ENCODE measurements at places on chromosomes 11 and 22.

DNA sequence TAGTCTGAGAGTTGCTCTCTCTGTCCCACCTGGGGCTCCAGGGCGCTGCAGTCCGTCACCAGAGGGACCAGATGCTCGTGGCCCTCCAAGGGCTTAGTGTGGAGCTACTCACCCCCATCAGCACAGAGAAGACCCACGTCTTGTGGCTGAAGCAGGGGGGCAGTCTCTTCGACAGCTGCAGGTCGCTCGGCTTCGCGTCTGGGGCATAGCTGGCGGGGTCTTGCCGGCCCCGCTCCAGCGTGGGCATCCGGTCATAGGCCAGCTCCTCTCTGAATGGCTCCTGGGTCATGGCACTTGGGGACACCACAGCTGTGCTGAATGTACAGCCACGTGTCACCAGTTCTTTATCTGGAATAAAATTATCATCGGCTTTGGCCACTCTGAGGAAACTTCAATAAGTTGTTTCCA, 608 bp downstream of the MLC1 start:
- no peak for DNase-seq

- no peak for DNase-seq
These were observed 588.9 kb downstream of the JRKL start for GRCh38 chr11:96978751-96979150.

DNA sequence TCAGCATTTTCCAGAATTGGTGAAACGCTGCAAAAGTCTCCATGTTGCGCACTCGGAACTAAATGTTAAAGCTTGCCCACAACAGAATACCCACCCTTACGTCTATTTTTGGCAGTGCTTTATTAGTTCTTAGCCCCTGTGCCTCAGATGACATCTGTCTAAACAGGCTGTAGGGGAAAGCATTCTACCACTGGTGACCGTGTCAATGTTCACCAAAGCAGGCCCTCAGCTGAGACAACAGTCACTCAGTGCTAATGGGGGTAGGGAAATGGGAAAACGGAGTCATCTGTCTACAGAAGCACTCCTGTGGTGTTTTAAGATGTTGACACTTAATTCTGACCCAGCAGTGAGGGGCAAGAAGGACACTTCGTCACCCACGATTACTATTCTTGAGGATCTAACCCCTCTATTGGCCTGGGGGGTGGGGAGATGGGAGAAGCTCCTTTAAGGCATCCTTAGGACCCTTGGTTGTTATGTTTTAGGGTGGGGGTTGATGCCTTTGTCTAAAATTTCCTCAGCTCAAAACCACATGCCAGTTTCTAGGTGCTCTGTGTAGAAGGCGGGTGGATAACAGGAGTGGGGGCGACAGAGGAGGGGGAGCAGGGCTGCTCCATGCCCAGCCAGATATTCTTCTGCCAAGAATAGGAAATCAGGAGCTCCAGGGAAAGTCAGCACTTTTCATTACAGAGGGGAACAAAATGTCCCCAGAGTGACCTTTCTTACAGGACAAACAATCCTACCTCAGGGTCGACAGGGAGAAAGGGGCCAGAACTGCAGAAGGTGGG, 15.6 kb upstream of the MFRP start:
- no peak for DNase-seq

- DNase-seq, result no peak
These were observed 8.1 kb downstream of the PRR33 start for GRCh38 chr11:1883346-1884302.

DNA sequence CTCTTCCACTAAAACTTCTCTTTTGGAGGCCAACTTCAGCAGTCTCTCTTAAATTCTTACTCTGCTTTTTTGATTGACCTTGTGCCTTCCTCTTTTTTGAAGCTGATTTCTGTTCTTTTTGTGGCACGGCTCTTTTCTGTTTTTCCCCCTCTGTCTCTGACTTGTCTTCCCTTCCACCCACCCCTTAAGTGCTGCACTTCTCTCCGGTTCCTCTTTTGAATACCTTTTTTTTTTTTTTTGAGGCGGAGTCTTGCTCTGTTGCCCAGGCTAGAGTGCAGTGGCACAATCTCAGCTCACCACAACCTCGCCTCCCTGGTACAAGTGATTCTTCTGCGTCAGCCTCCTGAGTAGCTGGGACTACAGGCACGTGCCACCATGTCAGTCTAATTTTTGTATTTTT, 211.9 kb downstream of the BLID start:
- no peak for DNase-seq

DNA sequence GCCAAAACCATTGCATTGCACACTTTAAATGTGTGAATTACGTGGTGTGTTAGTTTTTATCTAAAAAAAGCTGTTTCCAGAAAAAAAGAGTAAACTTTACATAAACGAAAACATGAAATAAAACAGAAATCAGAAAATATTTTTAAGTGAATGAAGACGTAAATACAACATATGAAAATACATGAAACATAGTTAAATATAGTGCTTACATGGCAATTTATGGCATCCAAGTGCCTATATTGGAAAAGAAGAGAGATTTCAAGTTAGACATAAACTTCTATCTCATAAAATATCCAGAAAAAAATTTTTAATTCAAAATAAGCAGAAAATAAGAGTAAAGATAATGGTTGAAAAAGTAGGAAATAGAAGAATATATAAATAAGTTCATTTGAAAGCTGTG, 11.9 kb upstream of the OR8D2 start:
- DNase-seq, result no peak

DNA sequence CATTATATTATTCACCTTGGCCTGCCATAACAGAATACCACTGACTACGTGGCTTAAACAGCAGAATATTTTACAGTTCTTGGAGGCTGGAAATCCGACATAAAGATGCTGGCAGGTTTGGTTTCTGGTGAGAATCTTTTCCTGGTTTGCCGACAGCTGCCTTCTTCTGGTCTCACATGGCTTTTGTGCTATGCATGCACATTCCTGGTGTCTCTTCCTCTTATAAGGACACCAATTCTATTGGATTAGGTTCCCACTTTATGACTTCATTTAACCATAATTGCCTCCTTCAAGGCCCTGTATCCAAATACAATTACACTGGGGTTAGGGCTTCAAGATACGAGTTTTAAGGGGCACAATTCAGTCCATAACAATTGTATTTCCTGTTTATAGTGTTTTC, 17.1 kb downstream of the RNF214 start:
- DNase-seq, result no peak

DNA sequence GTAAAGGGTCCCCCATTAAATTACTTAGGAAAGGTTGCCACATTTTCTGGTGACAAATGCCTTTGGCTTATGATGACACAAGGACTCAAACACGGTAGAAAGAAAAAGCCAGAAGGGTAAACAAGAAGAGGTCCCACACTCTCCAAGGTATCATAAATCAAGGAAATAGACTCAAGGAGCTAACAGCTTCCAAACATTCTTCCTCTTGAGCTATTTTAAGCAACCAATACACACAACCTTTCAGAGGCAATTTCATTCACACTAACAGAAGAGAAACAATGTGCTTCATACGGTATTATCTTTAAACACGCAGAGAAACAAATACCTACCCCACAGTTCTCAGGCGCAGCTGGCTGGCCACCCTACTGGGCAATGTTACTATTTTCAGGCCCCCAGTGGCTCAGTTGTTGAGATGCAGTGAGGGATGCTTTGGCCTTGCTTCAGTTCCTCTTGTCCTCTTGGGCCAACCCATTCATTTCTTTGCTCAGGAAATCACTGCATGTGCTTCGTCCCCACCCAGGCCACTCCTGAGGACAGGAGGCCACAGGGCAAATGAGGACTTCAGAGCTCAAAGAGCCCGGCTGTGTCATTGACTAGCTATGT, 15.8 kb downstream of the ABTB2 start:
- DNase-seq, result no peak

DNA sequence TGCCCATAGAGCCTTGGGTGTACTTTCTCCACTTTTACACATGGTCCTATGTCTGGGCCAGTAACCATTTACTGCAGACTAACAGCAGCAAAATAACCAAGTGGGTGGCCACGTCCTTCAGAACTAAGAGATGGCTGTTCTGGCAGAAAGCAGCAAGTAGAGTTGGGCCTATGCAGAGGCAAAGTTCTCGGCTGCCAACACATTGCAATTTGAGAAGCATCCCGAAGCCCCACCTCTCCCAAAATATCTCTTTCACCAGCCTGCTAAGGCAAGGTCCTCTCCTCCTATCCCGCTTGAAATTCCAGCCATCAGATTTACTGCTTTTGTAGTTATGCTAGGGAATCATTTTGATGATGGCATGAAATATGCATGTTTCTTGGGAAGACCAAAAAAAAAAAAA, 118.5 kb upstream of the APOA1 start:
- DNase-seq, result no peak

GRCh38 chr22:28903080-28903479, 19.7 kb downstream of the ZNRF3 start:
- no peak for DNase-seq

DNA sequence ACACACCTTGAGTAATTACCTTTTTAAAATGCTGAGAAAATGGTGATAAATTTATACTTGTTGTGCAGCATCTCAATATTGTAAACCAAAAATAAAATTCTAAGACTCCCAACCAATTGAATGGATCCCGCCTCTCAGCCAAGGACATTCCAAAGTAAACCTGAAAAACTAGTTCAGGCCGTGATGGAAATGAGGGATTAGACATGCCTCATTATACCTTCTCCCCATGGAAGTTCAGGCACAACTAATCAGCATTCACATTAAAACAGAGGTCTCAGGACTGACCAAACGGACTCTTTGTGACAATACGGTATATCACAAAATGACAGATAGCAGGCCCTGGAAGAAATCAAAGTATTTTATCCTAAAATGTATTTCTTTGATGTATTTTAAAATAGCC, 907.4 kb upstream of the RAG2 start:
- DNase-seq, result no peak

Measured in brain microvascular endothelial cell (primary cell).